ENCODE measurements at places on chromosomes 13 and 19.

DNA sequence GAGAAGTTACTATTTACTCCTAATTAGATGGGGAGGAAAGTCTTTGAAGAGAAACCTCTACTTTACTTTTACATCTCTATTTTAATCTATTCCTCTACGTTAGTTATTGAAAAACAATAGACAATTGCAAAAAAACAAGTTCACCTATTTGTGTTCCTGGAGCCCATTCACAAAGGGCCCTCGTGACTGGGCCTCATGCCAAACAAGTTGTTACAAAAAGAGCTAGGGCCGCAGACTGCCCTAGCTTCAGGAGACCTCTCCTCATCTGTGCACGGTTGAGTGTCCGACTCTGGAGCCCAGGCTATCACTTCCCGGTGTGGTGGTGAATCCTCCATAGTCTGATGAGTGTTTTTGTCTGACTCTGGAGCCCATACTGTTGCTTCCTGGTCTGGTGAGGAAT, 190.9 kb downstream of the ZNF486 start:
- DNase-seq, result no peak

GRCh38 chr19:36026091-36026876, 6.4 kb downstream of the CLIP3 start:
- no peak for DNase-seq

DNA sequence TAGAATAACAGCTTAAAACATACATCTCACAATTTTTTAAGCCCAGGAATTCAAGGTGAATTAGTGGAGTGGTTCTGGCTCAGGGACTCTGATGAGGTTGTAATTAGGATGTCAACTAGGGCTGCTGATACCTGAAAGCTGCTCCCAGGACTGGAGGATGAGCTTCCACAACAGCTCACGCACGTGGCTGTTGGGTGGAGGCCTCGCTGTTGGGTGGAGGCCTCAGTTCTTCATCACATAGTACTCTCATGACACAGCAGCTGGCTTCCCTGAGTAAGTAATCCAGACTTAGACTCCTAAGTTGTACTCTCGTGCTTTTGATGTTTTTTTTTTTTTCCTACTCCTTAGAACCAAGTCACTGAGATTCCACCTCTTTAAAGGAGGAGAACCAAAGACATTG, 577.1 kb upstream of the PRR20A start:
- DNase-seq, result peak; percentile 53

DNA sequence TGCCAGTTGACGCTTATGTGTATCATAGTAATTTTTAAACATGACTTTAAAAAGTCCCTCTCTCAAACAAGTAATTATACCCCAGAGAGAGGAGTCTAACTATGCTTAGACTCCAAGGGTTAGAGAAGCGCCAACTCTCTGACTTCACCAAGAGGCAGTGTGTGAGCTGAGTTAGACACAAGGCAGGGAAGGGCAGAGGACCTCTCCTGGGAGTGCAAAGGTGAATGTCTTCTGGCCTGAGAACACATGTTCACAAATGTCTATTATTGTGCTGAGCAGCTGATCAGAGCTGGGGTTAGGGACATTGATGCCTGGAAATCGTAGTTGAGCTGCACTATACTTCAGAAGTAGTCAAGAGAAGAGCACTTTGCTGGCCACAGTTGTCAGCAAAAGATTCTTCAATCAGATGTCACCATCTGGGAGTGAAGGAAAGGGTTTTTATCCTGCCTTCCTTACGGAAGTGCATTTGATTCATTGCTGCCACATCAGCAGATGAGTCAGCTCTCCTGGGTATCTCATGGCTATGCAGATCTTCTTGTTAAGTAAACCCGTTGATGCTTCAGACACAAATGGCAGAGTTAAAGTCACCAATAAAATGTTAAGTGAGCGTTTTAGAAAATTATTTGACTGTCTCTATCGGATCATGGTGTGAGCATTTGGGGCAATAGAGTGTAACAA, 283.2 kb upstream of the ARGLU1 start:
- DNase-seq, result no peak

DNA sequence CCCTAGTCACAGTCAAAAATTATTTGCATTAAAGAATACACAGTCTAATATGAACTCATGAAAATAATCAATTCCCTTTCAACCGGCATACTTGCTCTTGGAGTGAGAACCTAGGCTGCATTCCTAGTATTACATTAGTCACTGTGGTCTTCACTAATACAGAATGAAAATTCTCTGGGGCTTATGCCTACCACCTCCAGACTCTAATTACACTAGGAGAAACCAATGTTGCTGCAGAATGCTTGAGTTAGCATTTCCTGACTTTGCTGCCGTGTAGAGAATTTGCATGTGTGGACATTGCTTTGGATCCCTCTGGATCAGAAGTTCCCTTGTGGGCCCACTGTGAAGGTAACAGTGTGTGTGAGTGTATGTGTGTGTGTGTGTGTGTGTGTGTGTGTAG, 87.8 kb downstream of the CCNA1 start:
- no peak for DNase-seq

DNA sequence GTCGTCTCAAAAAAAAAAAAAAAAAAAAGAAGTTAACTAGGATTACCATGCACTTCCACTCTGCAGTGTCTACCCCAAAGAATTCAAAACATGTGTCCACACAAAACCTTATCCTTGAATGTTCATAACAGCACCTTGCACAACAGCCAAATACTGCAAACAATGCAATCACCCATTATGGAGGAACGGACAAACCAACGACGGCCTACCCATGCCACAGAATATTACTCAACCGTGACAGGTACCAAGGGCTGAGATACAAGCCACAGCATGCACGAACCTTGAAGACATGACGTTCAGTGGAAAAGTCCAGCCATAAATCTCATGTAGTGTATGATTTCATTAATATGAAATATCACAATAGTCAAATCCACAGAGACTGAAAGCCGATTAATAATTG, 3.0 kb upstream of the SHISA7 start:
- no peak for DNase-seq

- no peak for DNase-seq
Observed at GRCh38 chr19:17681505-17682125, 6.5 kb downstream of the UNC13A start.

- DNase-seq, result no peak
Observed at GRCh38 chr13:38421590-38422560, 72.2 kb downstream of the UFM1 start.

DNA sequence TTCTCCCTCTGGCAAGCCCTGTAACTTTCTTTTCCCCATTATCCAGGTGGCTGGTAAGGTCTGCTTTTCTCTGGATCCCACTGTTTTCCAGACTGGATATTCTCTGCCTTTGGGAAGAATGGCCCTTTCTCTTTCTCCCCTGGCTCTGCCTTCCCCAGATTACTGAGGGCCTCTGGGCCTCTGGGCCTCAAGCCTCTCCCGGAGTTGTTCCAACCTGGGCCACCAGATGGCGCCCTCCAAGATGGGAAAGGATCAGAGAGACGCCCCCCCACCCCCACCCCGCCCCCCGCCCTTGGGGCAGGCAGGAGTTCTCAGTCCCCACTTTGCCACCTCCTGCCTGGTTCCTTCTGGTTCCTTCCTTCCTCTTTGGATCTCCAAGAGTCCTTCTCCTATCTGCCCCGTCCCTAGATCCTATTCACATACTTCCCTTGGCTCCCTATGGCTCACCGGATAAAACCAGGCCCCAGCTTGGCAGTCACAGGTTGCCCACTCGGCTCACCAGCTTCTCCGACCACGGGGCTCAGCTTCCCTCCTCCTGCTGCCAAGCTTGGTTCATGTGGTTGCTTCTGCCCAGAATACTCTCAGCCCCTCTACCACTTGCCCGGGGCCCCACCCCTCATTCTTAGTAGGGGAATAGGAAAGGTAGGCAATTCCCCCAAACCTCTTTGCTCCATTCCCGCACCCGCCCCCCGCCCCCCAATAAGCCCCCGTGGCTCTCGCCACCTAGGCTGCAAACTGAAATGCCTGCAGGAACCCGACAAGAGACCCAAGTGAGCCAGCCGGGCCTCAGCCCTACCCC, 13.1 kb downstream of the EPS8L1 start:
- DNase-seq, result peak; percentile 94

DNA sequence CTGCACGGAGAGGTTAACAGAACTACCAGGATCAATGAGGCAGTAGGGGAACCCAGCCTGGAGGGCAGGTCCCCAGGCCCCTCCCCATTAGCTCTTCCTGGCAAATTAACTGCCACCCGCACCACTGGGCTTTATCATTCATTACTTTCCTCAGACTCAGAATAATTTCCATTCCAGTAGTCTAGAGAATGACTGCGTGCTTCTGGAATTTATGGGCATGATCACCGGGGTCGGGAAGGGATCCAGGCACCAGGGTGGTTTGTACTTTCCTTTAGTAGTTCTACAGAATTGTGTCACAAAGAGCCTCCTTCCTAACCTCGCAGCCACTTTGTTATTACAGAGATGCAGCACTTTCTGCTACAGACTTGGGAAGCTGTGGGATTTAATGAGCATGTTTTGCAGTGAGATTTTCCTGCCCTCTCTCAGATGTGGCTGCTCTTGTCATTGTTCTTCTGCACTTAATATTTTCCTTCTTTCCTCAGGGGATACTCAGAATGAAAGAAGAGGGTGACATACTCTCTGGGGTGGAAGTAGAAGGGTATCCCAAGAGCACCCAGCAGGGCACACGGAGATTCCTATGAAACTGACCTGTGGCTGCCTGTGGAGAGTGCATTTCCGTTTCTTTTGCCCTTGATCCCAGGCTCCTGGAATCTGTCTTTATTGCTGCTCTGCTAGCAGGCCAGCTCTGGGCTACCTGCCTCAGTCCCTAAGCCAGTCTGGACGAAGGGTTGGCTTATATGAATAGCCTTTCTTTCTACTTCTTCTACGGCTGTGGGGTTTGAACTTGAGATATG, 285.0 kb upstream of the SLC10A2 start:
- no peak for DNase-seq

DNA sequence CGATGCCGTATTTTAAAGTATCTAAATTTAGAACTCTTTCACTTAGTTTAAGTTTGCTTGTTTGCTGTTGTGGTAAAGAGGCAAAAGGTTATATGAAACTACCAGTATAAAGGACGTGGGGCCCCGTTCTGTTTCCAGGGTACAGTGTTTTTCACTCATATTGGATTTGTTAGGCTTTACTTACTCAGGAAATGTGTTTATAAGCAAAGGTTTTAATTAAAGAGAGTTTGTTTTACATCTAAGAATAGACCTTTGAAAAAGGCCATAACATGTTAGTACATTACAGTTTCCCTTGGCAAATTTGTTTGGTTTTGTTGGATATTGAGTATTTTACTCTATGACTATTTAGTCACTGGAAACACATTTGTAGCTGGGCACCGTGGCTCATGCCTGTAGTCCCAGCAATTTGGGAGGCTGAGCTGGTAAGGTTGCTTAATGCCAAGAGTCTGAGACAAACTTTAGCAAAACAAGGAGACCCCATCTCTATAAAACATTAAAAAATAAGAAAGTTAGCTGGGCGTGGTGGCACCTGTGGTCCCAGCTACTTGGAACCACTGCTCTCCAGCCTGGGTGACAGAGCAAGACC, 7.1 kb downstream of the DGKH start:
- no peak for DNase-seq

DNA sequence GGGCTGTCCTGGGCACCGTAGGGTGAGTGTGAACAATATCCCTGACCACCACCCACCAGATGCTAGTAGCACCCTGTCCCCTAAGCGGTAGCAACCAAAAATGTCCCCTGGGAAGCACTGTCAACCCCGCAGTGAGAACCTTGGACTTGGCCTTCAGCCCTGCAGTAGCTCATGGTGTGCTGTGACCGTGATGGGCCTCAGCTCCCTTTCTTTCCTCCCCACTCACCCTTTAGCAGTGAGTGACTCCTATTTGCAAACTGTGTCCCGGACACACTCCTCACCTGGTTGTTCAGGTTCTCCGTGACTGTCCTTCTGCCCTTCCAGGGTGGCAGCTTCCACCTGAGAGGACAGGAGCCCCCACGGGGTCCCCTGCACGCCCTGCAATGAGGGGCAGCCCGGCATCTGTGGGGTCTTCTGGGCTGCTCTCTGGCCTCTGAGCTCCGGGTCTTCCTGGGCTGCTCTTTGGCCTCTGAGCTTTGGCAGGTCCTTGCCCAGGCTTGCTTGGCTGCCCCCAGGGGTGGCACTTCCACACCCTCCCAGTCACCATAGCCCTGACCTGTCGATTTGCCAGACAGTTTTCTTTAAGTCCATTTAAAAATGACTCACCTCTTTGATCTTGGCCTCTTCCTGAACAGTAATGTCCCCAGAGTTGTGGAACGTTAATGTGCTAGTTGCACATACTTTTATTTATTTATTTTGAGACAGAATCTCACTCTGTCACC, 3.8 kb downstream of the KDM4B start:
- DNase-seq, result no peak

GRCh38 chr13:65417953-65418352, 1812.2 kb downstream of the PCDH9 start:
- DNase-seq, result no peak

GRCh38 chr13:22175815-22176214, 504.9 kb downstream of the FGF9 start:
- DNase-seq, result no peak

- no peak for DNase-seq
Observed at GRCh38 chr19:28960986-28961705, 251.8 kb downstream of the UQCRFS1 start.

DNA sequence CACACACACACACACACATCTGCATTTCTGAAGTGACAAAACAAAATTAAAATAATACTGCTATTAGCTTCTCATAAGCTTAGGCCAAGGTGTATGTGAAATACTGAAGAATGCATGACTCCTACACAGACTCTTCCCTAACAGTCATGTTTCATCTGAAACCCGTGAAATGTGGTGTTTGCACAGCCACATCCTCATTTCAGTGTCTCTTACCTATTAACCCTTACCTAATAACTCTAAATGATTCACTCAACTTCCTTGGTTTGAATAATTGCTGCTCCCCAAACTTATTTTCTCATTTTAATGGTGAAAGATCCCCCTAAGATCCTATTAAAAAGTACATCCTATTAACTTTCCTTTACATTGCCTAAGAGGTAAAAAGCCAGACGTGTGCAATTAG, 117.6 kb downstream of the MIPEP start:
- no peak for DNase-seq

- DNase-seq, result no peak
Observed at GRCh38 chr19:48558018-48558684, 6.2 kb downstream of the SULT2B1 start.

DNA sequence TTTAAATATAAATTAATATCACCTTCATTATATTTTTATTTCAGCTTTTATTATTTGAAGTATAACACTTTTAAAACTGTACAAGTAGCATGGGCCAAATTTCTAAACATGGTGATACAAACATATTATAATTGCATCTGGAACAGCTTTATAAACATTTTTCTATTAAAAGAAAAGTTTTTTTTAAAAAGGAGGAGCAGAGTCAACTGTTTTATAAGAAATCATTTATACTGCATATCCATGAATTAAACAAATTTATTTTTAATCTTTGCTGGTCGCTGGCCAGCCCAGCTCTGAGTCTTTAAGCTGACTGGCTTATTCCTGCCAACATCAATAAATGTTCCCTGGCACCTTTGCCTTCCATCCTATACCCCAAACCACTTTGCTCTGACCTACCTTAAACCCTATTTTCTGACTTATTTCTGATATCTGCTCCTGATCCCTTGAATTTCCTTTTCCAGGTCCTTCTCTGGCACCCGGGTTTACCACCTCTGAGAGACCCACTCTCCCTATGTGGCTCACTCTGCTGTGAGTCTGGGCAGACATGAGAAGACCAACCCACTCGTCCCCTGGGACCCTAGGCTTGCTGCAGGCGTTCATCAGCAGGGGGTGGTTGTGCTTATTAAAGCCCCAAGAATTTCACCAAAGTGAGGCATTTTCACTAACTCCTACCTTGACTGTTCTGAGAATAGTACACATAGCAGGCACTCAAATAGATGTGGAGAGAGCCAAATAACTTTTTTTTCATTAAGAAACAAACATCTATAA, 220.3 kb downstream of the KLF12 start:
- no peak for DNase-seq

Measured in osteocyte (in vitro differentiated cells).